ENCODE measurements at places on chromosomes 6 and 20. TPM values are rescaled to one million over a fixed set of nuclear protein-coding genes. Genes with fewer than 3 reads are reported as not detected.

DNA sequence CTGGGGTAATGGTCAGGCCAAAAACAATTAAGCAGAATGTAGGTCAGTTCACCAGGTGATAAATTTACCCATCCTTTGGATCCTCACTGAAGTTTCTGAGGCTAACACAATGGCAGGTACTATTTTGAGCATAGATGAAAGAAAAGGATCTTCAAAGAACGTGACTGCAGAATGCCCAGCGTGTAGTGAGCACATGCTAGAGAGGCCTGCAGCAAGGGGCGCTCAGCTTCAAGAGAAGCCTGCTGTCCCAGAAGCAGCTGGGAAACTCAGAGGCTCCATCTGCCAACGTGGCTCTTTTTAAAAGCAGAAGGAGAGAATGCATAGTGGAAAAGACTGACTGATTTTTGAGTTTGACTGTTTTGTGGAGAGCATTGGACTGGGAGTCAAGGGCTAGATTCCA lies 57.4 kb downstream of the CD83 start:
- H3K36me3 ChIP-seq, result no peaks in the 10 kb centered on the region
- H3K27ac ChIP-seq, result no peak overlapping the region
- H3K27me3 ChIP-seq, result peaks cover 4% of the 10 kb centered on the region
- DNase-seq, result no peak

DNA sequence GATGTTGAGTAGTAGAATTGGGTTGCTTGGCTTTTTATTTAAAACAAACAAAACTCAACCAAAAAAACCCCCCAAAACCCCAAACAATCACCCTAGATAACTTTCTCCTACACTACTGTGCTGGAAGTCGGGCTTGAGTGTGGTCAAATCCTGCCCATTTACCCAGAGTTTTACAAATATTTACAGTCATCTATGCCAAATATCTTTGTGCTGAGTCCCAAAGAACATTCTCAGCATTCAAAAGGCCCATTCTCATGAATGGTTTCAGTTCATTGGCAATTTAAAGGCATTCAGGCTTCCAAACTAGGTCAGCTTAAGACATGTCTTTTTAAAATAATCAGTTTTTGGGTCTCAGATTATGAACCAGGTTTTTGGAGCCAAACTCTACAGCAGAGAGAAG lies 1.8 kb downstream of the RNF144B start:
- no peak for DNase-seq
- no peaks in the 10 kb centered on the region for H3K27me3 ChIP-seq
- H3K27ac ChIP-seq, result no peak overlapping the region

DNA sequence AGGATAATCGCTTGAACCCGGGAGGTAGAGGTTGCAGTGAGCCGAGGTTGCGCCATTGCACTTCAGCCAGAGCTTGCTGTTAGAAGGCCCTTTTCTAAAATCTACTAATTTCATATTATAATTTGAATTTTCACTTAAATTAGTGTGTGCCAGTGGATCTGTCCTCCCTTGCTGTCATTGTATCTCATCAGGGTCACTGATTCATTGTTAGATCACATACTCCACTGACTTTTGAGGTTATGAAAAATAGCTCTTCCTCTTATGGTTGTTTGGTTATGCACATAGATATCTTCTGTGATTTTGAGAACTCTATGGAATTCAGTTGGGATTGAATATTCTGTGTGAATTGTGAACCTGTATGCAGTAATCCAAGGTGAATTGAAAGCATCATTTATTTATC lies 53.1 kb upstream of the TULP4 start:
- H3K36me3 ChIP-seq, result peaks cover 10% of the 10 kb centered on the region
- no peak for DNase-seq
- H3K27ac ChIP-seq, result no peak overlapping the region
- H3K4me3 ChIP-seq, result no peak overlapping the region

GRCh38 chr6:147054871-147055270 lies 149.3 kb upstream of the STXBP5 start:
- H3K4me3 ChIP-seq, result no peak overlapping the region
- H3K4me1 ChIP-seq, result peaks cover 2% of the 10 kb centered on the region
- H3K36me3 ChIP-seq, result no peaks in the 10 kb centered on the region
- DNase-seq, result no peak

GRCh38 chr6:3816251-3816650 lies 32.9 kb upstream of the FAM50B start:
- no peaks in the 10 kb centered on the region for H3K36me3 ChIP-seq
- H3K4me1 ChIP-seq, result peaks cover 2% of the 10 kb centered on the region
- no peak overlapping the region for H3K27ac ChIP-seq
- H3K4me3 ChIP-seq, result no peak overlapping the region

The GINS1 gene
- total RNA-seq, result 25.6 TPM

The SOBP gene
- 1.4 TPM for total RNA-seq

The NNAT gene
- not detected for total RNA-seq
